ENCODE measurements at places on chromosomes 1 and 21.

- DNase-seq = no peak
Observed at GRCh38 chr21:30329203-30329875, 8.2 kb downstream of the KRTAP27-1 start.

GRCh38 chr21:42312626-42313104 is 2.5 kb downstream of the TFF3 start:
- DNase-seq = no peak

DNA sequence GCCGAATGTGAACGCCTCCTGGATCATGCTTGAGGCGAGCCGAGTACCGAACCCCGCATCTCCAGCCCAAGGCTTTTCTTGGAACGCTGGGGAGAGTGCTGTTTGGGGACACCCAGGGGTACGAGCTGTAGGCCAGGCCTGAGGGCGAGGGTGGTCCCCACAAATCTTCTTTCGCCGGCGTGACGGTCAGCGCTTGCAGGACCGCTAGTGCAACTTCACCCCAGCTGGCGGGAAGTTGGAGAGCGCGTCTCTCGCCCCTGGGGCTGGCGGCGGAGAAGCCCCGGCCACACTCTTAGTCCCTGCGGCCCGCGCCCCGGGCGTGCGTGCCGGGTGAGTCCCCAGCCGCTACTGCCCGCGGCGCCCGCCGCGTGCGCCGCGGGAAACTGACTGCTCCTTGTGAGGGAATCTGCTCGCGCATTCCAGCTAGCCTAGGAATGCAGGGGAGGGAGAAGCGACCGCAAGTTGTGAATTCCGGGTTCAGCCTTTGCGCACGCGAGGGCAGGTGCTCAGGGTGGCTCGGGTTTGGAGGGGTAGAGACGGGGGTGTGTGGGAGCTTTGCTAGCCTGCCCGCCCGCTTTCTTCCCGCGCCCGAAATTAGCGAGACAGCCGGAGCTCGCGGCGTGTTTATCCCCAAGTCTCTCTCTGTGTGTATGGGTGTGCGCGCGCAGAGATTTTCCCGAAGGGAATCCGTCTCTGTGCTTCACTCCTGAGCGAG is 884 bp downstream of the LHX4 start:
- DNase-seq = peak; percentile 61

DNA sequence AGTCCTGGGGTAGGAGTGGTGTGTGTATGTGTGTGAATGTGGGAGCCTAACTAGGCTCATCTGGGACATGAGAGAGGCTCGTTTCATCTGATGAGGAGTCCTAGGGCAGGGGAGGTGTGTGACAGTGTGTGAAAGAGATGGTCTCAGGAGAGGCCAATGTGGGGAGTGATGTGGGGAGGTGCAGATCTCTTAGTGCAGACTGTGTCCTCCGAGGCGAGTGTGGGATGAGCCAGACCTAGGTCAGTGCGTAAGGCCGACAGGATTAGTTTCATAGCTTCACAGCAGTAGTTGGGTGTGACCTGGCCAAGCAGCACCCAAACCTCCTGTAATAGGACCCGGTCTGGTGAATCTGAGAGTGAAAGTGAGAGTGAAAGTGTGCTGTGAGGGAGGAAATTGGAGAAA is 94.7 kb downstream of the LIPI start:
- DNase-seq = no peak

DNA sequence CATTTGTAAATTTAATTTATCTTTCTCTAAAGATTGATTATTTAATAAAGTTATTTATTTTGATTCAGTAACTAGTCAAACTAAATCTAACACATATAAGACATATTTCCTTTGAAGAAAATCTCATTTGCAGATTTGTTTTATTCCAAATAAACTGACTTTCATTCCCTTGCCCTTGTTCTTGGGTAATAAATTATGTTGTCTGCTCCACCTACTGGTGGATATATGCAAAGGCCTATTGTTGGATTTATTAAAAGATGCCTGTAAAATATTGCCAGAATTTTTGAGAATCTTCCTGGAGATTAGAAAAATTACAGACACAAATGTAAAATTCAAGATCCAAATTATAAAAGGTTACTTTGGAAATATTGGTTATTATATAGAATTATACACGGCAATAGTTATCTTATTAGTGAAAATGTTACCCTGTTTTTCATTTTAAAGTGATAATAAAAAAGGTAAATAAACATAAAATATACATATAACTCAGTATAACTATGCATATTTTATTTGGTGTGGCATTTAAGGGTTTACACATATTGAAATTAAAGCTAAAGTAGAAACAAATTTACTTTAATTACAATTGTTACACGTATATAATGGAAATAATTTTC is 116.1 kb downstream of the SPATA17 start:
- DNase-seq = no peak

DNA sequence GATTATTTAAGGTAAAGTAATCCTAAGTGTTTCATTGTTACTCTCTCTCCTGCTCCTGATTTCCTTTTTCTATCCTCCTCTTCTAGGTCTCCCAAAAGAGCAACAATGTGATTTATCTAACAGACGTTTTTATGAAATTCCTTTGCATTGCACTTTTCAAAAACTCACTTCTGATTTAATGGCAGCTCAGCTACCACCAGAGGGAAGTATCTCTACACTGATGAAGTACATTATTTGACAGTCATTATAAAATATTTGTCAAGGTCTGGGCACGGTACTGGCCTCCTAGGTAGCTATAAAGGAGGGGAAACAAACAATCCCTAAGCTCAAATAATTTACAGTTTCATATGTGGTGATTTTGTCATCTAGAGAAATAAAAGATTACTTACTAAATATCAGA is 15.6 kb downstream of the TMPRSS15 start:
- DNase-seq = no peak

- no peak for DNase-seq
Observed at GRCh38 chr1:18977428-18977827, 21.0 kb upstream of the IFFO2 start.

GRCh38 chr1:28392027-28392652 is 22.6 kb downstream of the PHACTR4 start:
- DNase-seq = peak; percentile 82

- no peak for DNase-seq
Observed at GRCh38 chr1:181397845-181398244, 85.5 kb upstream of the CACNA1E start.

GRCh38 chr1:83692524-83693381 is 306.2 kb downstream of the TTLL7 start:
- DNase-seq = peak; percentile 55

- DNase-seq = peak; percentile 66
Observed at GRCh38 chr1:184635347-184635979, 119.2 kb downstream of the EDEM3 start.

DNA sequence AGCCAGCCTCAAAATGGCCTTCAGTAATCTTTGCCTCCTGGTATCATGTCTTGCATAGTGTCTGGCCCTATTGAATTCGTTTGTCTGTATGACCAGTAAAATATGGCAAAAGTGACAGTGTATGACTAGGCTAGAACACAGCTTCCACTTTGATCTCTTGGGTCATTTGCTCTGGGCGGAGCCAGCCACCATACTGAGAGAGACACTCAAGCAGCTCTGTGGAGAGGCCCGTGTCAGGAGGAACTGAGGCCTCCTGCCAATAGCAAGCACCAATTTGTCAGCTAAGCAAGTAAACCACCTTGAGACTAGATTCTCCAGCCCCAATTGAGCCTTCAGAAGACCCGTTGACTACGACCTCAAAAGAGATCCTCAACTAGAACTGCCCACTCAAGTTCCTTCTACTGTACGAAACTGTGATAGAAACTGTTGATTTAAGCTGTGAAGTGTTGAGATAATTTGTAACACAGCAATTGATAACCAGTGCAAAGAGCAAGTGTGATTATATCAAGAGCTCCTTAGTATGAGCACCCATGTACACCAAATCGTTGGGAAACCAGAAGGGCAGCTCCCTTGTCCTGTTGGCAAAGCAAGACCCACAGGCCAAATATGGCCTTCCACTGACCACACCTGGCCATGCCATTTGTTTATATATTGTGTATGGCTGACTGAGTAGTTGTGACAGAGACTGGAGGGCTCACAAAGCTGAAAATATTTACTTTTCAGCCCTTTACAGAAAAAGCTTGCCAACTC is 52.7 kb upstream of the SERBP1 start:
- DNase-seq = no peak

GRCh38 chr1:92837062-92837461 is 5.2 kb downstream of the RPL5 start:
- no peak for DNase-seq

- peak; percentile 9 for DNase-seq
Observed at GRCh38 chr1:40755067-40755466, 28.5 kb upstream of the KCNQ4 start.

DNA sequence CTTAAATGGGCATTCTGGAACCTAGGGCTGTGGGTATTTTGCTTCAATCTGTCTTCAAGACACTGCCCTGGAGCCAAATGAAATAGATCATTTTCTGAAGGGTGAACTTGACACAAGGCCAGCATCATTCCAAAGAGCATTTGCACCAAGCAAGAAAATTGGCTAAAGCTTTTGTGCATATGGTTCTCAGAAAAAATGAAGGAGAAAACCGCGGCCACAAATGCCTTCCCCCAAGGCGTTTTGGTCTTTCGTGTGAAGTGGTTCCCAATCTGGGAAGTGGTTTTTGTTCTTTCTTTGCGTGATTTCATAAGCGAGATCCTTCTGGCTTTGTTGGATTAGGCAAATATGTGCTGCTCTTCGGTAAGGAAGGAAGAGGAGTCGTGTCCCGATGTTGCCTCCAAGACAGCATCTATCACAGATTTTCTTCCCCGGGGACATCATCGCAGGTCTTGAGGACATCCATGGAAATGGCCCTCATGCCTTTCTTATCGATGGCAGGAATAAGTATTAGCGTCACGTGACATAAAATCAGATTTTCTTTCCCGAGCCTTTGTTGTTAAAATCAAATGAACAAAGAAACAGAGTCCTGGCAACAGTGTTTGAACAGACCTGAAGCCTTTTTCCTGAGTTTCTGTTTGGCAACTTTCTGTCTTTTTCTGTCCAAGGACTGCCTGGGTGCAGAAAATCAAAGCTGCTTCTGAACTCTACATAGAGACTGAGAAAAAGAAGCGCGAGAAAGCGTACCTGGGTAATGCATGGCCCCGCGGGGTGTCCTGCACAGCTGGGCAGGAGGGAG is 31.0 kb downstream of the ATP5PO start:
- no peak for DNase-seq

- no peak for DNase-seq
Observed at GRCh38 chr1:222828939-222829338, 14.1 kb downstream of the DISP1 start.

GRCh38 chr1:222665964-222666363 is 46.3 kb downstream of the AIDA start:
- DNase-seq = no peak

- DNase-seq = no peak
Observed at GRCh38 chr1:197341626-197342025, 73.6 kb downstream of the CRB1 start.

Measured in trophoblast cell (in vitro differentiated cells and primary cell).